Frontal cortex (tissue), 4 donors: ENCODE measurements at places on chromosomes 7 and 10. TPM values are rescaled to one million over a fixed set of nuclear protein-coding genes. Genes with fewer than 3 reads are reported as not detected.

Gene LIPF
- total RNA-seq, result not detected

Gene EIF4H
- 132 TPM for total RNA-seq

Gene CASTOR2
- total RNA-seq, result 40.8 TPM

Gene H2AZ2
- total RNA-seq, result 227 TPM

Gene NOC3L
- 20.8 TPM for total RNA-seq

Gene GRK5
- total RNA-seq, result 11.4 TPM
